Vein endothelial cell (primary cell): ENCODE measurements at places on chromosomes 13 and 19. TPM values are rescaled to one million over a fixed set of nuclear protein-coding genes. Genes with fewer than 3 reads are reported as not detected.

The GPC5 gene
- 0.19 and 2.9 TPM in 2 replicates for total RNA-seq

The C13orf46 gene
- total RNA-seq, result 0.19 TPM in 1 of 2 replicates, not detected in the other

The ESD gene
- total RNA-seq, result 96.4 and 96.9 TPM in 2 replicates

The SBNO2 gene
- 38.4 and 40.5 TPM in 2 replicates for total RNA-seq

The ZNF829 gene
- 1.3 and 2.3 TPM in 2 replicates for total RNA-seq

The RPS15 gene
- 657 and 725 TPM in 2 replicates for total RNA-seq

The ATP12A gene
- not detected in 2 replicates for total RNA-seq

The TMEM38A gene
- 1.7 and 3.6 TPM in 2 replicates for total RNA-seq

The ATP4A gene
- total RNA-seq, result not detected in 2 replicates

The CACNA1A gene
- total RNA-seq, result 0.48 and 0.65 TPM in 2 replicates

The C5AR1 gene
- total RNA-seq, result not detected in 2 replicates

The OSCAR gene
- 0.19 TPM in 1 of 2 replicates, not detected in the other for total RNA-seq

The EFNB2 gene
- 121 and 134 TPM in 2 replicates for total RNA-seq

The GPR12 gene
- total RNA-seq, result not detected in 2 replicates

The SMIM44 gene
- total RNA-seq, result not detected in 2 replicates

The LGI4 gene
- 0.10 TPM in 1 of 2 replicates, not detected in the other for total RNA-seq
